ENCODE measurements at places on chromosomes 6 and 20. TPM values are rescaled to one million over a fixed set of nuclear protein-coding genes. Genes with fewer than 3 reads are reported as not detected.

GRCh38 chr6:34132486-34133185, 13.3 kb downstream of the GRM4 start:
- DNase-seq: peak; percentile 37
- no peaks in the 10 kb centered on the region for H3K36me3 ChIP-seq
- no peaks in the 10 kb centered on the region for H3K4me1 ChIP-seq
- no peak overlapping the region for H3K27ac ChIP-seq
- H3K4me3 ChIP-seq: no peak overlapping the region
- H3K27me3 ChIP-seq: peaks cover 16% of the 10 kb centered on the region

- no peaks in the 10 kb centered on the region for H3K4me1 ChIP-seq
- no peak overlapping the region for H3K27ac ChIP-seq
- H3K4me3 ChIP-seq: no peak overlapping the region
- H3K36me3 ChIP-seq: no peaks in the 10 kb centered on the region
These were observed 94.8 kb downstream of the MYLK4 start for GRCh38 chr6:2655844-2656433.

- no peaks in the 10 kb centered on the region for H3K36me3 ChIP-seq
- no peaks in the 10 kb centered on the region for H3K27me3 ChIP-seq
- H3K4me1 ChIP-seq: no peaks in the 10 kb centered on the region
These were observed 375.7 kb upstream of the POU3F2 start for GRCh38 chr6:98458708-98459107.

- H3K4me3 ChIP-seq: no peak overlapping the region
- H3K4me1 ChIP-seq: peaks cover 15% of the 10 kb centered on the region
- DNase-seq: peak; percentile 69
- H3K27me3 ChIP-seq: no peaks in the 10 kb centered on the region
- H3K27ac ChIP-seq: no peak overlapping the region
These were observed 22.3 kb upstream of the IER3 start for GRCh38 chr6:30766461-30767157.

DNA sequence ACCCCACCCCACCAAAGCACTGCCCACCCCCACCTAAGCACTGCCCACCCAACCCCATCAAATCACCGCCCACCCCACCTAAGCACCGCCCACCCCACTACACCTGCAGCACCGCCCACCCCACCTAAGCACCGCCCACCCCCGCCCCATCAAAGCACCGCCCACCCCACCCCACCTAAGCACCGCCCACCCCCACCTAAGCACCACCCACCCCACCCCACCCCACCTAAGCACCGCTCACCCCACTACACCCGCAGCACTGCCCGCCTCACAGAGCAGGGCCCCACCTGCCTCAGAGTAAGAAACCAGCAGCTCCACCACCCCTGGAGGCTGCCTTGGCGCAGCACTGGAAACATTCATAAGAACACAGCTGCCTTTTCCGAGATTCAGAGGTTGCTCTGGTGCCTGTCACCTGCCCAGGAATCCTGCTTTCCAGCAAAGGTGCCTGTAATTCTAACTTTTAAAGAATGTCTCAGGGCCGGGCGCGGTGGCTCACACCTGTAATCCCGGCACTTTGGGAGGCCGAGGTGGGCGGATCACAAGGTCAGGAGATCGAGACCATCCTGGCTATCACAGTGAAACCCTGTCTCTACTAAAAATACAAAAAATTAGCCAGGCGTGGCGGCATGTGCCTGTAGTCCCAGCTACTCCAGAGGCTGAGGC, 148.2 kb downstream of the BMP7 start:
- DNase-seq: no peak
- H3K4me3 ChIP-seq: no peak overlapping the region
- H3K36me3 ChIP-seq: no peaks in the 10 kb centered on the region
- no peaks in the 10 kb centered on the region for H3K4me1 ChIP-seq

GRCh38 chr6:23659125-23659524, 466.9 kb upstream of the NRSN1 start:
- DNase-seq: no peak
- H3K36me3 ChIP-seq: no peaks in the 10 kb centered on the region
- H3K4me1 ChIP-seq: no peaks in the 10 kb centered on the region
- no peaks in the 10 kb centered on the region for H3K27me3 ChIP-seq

- no peak for DNase-seq
- H3K4me1 ChIP-seq: no peaks in the 10 kb centered on the region
- H3K36me3 ChIP-seq: no peaks in the 10 kb centered on the region
- no peak overlapping the region for H3K27ac ChIP-seq
- no peaks in the 10 kb centered on the region for H3K27me3 ChIP-seq
- H3K4me3 ChIP-seq: no peak overlapping the region
These were observed 80.9 kb downstream of the COL12A1 start for GRCh38 chr6:75124983-75125382.

- no peaks in the 10 kb centered on the region for H3K36me3 ChIP-seq
- H3K27me3 ChIP-seq: no peaks in the 10 kb centered on the region
- H3K4me1 ChIP-seq: no peaks in the 10 kb centered on the region
- no peak overlapping the region for H3K4me3 ChIP-seq
- no peak overlapping the region for H3K27ac ChIP-seq
These were observed 44.7 kb downstream of the MBOAT1 start for GRCh38 chr6:20167601-20168000.

- no peak for DNase-seq
- H3K4me1 ChIP-seq: peaks cover 53% of the 10 kb centered on the region
- no peaks in the 10 kb centered on the region for H3K36me3 ChIP-seq
These were observed 107.5 kb downstream of the QKI start for GRCh38 chr6:163522033-163522432.

DNA sequence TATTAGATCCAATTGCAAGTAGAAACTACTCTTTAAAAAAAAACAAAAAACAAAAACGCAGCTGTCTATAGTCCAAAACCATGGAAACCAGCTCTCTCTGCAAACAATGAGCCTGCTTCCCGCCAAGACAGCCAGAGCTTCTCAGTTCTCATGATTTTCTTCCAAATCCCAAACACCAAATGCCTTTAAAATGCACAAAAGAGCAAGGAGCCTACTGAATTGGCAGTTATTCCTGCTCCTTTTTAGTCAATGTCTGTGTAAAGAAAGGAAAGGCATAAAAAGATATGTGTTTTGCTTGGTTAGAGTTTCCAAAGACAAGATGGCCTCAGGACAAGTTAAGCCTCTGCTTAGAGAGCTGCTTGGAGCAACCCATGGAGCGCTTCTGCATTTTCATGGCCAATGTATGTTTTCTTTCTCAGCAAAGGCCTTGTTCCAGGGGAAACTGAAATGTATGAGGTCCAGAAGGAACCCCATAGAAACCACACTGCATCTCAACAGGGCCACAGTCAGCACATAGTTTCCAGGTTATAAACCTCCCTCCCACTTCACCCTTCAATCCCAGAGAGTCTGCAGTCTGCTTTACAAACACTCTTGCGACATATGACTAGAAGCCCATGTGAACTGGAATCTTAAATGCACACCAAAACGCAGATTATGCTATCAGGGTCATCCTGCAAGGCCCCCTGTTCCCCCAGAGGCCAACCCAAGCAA, 209.3 kb upstream of the TAB2 start:
- no peaks in the 10 kb centered on the region for H3K4me1 ChIP-seq
- H3K27ac ChIP-seq: no peak overlapping the region
- no peaks in the 10 kb centered on the region for H3K27me3 ChIP-seq
- DNase-seq: no peak

GRCh38 chr6:102501615-102502014, 1108.1 kb downstream of the GRIK2 start:
- no peaks in the 10 kb centered on the region for H3K4me1 ChIP-seq
- H3K4me3 ChIP-seq: no peak overlapping the region
- no peaks in the 10 kb centered on the region for H3K27me3 ChIP-seq
- no peak for DNase-seq
- no peak overlapping the region for H3K27ac ChIP-seq

DNA sequence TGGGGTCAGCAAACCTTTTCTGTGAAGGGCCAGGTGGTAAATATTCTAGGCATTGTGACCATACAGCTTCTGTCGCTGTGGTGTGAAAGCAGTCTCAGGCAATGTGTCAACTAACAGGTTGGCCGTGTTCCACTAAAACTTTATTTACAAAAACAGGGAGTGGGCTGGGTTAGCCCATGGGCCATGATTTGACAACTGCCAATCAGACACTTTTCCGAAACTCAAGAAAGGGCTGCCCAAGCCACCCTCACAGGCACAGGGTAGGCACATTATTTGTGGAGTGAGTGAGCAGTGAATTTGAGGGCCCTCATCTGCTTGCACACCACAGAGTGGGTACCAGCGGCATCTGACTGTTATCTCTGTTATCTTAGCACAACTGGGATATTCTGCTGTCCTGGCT, 290.3 kb downstream of the TAF4 start:
- no peaks in the 10 kb centered on the region for H3K4me1 ChIP-seq
- no peaks in the 10 kb centered on the region for H3K36me3 ChIP-seq
- H3K4me3 ChIP-seq: no peak overlapping the region
- no peak for DNase-seq
- no peak overlapping the region for H3K27ac ChIP-seq

- H3K36me3 ChIP-seq: no peaks in the 10 kb centered on the region
- no peak for DNase-seq
- no peak overlapping the region for H3K27ac ChIP-seq
- H3K27me3 ChIP-seq: no peaks in the 10 kb centered on the region
- no peak overlapping the region for H3K4me3 ChIP-seq
- H3K4me1 ChIP-seq: no peaks in the 10 kb centered on the region
These were observed 68.6 kb downstream of the ZDHHC14 start for GRCh38 chr6:157449610-157450009.

GRCh38 chr20:9140162-9140760, 71.4 kb downstream of the PLCB4 start:
- H3K27ac ChIP-seq: no peak overlapping the region
- no peak for DNase-seq
- no peak overlapping the region for H3K4me3 ChIP-seq

GRCh38 chr20:45359069-45359405, 3.9 kb upstream of the SYS1 start:
- peak overlapping the region; percentile 89 for H3K27ac ChIP-seq
- peaks cover 41% of the 10 kb centered on the region for H3K4me1 ChIP-seq
- no peaks in the 10 kb centered on the region for H3K27me3 ChIP-seq
- no peak overlapping the region for H3K4me3 ChIP-seq
- no peaks in the 10 kb centered on the region for H3K36me3 ChIP-seq

- H3K27ac ChIP-seq: no peak overlapping the region
- H3K36me3 ChIP-seq: no peaks in the 10 kb centered on the region
- no peaks in the 10 kb centered on the region for H3K27me3 ChIP-seq
- H3K4me1 ChIP-seq: no peaks in the 10 kb centered on the region
These were observed 443.1 kb upstream of the OPRM1 start for GRCh38 chr6:153595903-153596302.

DNA sequence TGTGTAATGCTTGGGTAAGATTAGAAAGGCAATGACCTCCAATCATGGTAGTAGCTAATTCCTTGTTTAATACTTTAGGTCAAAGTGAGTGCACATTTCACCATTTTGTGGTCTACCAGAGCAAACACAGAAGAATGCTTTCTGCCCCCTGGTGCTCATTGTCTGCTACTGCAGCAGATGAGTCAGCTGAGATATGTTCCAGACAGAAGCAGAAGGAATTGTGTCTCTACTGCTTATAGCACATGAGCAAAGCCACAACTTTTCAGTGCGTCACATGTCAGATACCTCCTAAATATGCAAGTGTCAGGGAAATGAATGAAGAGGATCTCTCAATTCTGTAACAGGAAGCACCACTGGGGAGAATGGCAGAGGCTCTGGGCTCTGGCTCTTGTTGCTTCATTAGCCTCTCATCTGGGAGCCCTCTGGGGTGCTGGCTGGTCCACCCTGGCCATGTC, 308.9 kb downstream of the ALDH8A1 start:
- H3K4me1 ChIP-seq: no peaks in the 10 kb centered on the region
- no peak overlapping the region for H3K4me3 ChIP-seq
- no peak overlapping the region for H3K27ac ChIP-seq

DNA sequence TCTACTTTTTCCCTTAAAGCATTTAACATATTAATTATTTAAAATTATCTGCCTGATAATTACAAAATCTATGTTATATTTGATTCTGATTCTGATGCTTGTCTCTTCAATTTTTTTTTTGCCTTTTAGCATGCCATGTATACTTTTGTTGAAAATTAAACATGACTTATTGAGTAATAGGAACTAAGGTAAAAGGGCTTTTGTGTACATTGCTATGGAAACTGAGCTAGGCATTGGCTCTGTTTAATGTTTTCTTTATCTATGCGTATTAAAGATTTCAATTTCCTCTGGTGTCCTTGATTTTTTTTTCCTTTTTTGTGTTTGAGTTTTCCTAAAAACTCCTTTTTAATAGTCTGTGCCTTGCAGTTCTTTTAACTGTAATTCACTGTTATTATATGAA, 805.2 kb downstream of the DHX35 start:
- H3K27ac ChIP-seq: no peak overlapping the region
- no peak for DNase-seq
- no peaks in the 10 kb centered on the region for H3K4me1 ChIP-seq
- no peaks in the 10 kb centered on the region for H3K36me3 ChIP-seq
- H3K4me3 ChIP-seq: no peak overlapping the region

DNA sequence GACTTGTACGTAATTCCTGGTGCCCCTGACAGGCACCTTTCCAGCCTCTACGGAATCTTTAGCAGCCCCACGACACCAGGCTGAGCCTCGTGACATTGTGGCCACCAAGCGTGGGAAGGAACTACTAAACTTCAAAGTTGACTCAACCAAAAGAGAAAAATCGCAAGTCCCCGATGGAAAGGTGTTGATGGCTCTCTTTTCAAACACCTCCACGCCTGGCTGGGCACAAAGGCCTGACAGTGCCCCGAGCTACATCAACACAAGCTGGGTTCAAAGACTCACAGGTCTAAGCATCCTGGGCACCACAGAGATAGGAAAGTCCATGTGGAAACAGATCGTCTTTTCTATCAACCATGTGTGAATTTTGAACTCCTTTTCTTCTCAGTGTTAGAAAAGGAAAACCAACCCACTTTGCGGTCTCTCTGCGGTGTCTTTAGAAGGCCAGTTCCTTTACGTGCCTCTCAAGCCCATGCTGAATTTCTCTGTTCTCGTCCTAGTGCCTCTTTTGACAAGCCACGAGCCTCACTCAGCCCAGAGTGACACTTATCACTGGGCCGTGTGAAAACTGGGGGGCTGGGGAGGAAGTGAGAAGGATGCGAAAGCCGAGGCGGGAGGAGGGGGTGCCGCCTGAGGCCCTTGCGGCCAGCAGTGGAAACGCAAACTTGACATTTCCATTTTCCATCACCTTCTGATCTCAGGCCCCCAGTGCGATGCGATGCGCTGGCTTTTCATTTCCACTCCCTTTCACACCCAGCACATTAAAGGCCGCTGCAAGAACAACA, 59.4 kb downstream of the GFOD1 start:
- no peaks in the 10 kb centered on the region for H3K4me1 ChIP-seq
- no peaks in the 10 kb centered on the region for H3K36me3 ChIP-seq
- H3K27ac ChIP-seq: no peak overlapping the region
- no peak for DNase-seq

Gene CFAP206
- total RNA-seq: 0.26 TPM

Gene OR2J3
- total RNA-seq: not detected

Gene RNF5
- 90.6 TPM for total RNA-seq

Gene POLR3F
- total RNA-seq: 26.3 TPM

Gene FOXO3
- total RNA-seq: 38.7 TPM

Gene DNAH8
- not detected for total RNA-seq

Gene EPB41L1
- 269 TPM for total RNA-seq

Gene JPH2
- total RNA-seq: 2.3 TPM
